ENCODE measurements at places on chromosomes 7 and 10.

- no peak for DNase-seq
Measured at GRCh38 chr10:107813451-107814162, 649.1 kb upstream of the SORCS1 start.

GRCh38 chr7:29921404-29922010 is 68.1 kb downstream of the SCRN1 start:
- no peak for DNase-seq

- DNase-seq, result no peak
Measured at GRCh38 chr7:10579561-10579960, 394.1 kb upstream of the PHF14 start.

DNA sequence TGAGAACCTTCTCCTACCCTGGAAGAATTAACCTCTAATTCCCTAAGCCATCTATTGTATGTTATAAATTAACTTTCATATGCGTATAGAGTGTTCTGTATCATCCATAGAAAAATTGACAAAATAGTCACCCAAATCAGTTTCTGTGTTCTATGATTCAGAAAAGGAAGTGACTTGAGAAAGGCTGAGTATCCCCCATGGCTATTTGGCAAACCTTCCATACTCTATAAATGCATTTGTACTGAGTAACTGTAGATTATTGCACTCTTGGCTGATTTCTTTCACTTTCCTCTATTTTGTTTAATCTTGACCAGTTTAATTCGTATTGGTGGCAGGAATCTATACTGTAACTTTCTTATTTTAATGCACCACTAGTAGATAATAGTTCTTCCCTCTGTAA is 182.2 kb downstream of the HTR7 start:
- DNase-seq, result no peak

DNA sequence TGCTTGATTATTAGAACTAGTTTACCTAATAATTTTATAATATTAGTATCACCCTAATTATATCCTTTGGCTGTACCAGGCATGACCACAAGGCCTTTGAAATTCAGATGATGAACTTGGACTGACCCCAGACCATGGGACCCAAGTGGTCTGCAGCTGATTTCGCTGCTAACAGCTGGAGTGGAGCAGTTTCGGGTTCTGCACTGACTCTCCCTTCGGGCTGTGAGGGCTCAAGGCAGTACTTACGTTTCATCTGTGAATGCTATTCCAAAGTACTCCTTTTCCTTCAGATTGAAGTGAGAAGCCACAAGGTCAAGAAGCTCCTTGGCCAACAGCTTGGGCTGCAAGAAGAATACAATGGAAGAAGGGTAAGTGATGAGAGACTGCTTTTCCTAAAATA is 223.8 kb downstream of the PRPF18 start:
- no peak for DNase-seq

DNA sequence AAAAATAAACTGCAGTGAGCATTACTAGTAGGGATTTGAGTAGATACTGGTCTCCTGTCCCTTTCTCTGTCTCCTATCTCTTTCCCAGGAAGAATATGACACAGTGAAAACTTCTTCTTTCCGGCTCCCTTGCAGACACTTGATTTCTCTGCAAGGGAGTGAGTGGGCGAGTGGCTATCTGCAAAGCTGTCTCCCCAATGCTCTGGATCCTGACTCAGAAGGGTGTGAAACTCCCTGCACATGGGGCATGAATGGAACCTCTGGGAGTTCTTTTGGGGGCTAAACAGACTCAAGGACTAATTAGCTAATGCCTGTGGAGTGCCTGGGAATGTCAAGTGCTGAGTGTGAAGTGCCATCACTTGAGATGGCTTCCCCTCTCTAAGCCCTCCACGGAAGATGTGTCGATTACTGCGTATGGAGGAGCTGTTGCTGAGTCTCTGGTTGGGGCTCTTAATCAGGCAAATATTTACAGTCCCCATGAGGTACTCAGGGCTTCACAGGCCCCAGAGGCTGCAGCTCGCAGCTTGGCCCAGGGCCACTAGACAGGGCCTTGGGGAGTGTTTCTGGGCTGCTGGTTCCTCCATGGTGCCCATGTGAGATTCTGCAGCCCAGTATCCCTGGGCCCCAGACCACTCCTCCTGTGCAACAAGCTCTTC is 139.8 kb downstream of the RPS24 start:
- DNase-seq, result no peak

- DNase-seq, result no peak
Measured at GRCh38 chr7:118642396-118642795, 417.9 kb downstream of the ANKRD7 start.

DNA sequence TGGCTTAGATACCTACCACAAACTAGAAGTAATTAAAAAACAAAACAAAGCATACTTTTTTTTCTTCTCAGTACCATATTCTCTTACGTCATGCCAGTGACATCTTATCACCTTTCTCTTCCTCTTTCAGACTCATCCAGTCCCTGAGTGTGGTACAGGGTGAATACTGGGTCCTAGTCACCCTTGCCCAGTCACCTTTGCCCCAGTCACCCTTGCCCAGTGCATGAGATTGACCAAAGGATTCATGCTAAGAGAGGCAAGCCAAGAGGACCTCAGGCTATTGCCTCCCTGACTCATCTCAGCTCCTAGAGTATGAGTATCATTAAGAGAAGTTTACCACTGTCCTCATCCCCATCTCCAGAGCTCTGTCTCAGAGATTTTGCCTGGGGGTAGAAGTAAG is 10.0 kb upstream of the TSPAN12 start:
- no peak for DNase-seq

DNA sequence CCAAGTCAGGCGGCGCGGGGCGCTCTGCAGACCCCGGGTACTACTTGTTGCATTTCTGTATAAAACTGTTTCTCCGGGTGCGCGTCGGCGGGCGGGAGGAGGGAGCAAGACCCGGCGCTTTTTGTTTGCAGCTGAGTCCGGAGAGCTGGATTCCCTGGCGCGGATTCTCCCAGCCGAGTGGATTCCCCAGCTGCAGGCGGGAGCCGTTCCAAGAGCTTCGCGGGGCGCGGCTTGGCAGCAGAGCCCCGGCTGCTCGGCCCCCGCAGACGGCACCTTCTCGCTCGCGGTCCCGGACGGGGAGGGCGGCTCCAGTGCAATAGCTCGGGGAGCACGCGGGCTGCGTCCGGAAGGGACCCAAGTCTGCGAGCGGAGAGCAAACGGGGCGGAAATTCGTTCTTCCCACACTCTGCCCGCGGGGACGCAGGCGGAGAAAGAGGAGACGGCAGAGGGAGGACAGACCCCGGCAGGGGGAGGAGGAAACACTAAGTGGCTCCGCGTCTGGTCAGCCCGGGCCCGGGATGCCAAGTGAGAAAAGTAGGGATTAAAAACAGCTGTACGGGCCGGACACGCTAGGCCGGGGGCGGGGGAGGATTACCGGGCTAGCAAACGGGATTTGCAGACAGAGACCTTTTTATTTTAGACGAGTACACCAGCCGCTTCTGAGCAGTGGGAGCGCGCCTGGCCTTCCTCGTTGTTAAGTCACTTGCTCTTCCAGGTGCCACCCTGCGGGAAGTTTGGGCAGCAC is at the start of gene TRIL:
TSS of gene TRIL (minus strand) at position 96 of the 745 bp plus-strand sequence. CDS start 284 bp downstream, outside the sequence.
- DNase-seq, result no peak

DNA sequence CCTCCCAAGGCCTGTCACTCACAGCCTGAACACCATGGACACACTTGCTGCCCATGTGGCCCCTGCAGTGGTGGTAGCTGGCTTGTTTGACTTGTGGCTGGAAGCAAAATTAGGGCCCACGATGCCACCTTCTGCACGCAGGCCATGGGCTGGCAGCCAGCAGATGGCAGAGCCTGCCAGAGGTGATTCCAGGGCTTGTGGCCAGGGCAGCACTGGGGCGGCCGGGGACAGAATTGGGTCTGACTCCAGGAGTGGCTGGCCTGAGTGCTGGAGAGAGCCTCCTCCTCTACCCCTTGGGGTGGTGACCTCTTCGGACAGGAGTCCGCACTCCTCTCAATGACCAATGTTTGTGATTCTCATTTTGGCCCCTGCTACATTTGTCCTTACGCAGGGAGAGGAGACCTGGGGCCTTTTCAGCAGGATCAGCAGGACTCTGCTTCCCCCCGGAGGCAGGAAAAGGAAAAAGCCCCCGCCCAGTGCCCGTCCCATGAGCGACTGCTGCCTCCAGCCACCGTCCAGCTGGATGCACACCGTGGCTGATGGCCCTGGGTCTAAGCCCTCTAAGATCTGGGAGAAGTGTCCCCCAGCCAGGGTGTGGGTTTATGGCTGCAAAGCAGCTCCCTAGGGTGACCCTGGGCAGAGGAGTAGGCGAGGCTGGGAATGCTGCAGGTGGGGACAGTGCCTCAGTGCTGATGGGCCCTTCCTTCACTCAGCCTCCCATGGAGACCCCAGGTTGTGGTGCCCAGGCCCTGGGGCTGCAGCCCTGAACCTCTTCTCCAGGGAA is 26.5 kb downstream of the DNAJB12 start:
- no peak for DNase-seq

- DNase-seq, result no peak
Measured at GRCh38 chr7:34191771-34192479, 286.6 kb downstream of the BMPER start.

DNA sequence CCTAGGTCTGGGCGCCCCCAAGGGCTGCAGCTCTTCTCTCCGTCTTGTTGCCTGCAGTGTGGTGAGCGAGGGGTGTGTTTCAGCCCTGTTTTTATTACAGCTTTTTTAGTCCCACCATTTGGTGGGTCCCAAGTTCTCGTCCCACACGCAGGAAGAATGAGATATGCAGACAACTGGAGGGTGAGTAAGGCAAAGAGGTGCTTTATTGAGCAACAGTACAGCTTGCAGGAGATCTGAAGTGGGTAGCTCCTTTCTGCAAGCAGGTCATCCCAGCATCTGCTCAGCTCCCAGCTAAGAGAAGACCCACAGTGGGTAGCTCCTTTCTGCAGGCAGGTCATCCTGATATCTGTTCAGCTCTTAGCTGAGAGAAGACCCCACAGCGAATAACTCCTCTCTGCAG is 28.2 kb downstream of the C10orf67 start:
- DNase-seq, result no peak

DNA sequence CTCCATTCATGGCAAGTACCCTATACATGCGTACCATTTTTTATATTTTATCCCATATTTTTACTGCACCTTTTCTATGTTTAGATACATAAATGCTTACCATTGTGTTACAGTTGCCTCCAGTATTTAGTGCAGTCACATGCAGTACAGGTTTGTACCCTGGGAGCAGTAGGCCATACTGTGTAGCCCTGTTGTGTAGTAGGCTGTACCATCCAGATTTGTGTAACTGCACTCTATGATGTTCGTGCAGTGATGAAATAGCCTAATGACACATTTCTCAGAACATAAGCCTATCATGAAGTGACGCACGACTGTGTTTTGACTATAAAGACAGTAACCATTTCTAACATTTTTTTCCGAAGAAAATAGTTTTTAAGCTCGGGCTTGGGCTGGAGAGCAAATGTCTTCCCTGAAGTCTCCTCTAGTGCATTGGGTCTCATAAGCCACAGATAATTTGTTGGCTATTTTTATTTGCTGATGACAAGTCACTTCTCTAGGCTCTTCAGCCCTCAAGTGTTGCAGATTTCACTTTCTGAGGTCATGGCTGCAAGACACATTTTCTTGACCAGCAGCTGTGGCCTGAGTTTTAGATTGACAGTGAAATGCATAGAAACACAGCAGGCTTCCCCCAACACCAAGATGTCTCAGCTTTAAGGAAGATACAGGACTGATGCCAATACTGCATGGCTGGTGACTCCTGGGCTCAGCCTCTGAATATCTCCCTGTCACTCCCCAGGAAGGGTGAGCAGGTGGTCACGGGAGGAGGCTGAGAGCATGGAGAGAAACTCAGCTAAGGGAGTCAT is 26.9 kb downstream of the EPDR1 start:
- DNase-seq, result no peak

Data from stimulated activated CD4-positive, alpha-beta T cell treated with anti-CD3 and anti-CD28 coated beads, Interleukin-1b, Interleukin-23, amount 100 ng/mL, for 1 hour (primary cell).